ENCODE measurements at places on chromosomes 13 and 19.

- no peak for DNase-seq
These were observed 144.1 kb downstream of the DPF1 start for GRCh38 chr19:38079926-38080380.

DNA sequence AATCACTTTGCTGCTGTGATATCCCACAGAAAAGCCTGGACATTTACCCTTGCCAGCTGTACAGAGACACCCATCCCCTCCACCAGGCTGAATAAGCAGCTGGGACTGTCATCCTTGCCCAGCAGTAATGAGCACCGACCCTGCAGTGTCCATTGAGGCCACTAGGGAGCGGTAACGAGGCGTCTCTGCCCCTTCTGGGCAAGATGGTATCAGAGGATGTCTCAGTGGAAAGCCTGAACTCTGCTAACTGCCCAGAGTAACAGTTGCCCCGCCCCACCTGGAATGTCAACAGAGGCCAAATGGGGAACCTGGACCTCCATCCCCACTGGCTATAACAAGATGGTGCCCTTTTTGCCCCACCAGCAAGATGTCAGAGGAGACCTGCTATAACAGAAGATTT, 22.8 kb upstream of the CEACAM20 start:
- DNase-seq: no peak

- no peak for DNase-seq
These were observed 305.1 kb downstream of the KCNRG start for GRCh38 chr13:50320271-50320862.

DNA sequence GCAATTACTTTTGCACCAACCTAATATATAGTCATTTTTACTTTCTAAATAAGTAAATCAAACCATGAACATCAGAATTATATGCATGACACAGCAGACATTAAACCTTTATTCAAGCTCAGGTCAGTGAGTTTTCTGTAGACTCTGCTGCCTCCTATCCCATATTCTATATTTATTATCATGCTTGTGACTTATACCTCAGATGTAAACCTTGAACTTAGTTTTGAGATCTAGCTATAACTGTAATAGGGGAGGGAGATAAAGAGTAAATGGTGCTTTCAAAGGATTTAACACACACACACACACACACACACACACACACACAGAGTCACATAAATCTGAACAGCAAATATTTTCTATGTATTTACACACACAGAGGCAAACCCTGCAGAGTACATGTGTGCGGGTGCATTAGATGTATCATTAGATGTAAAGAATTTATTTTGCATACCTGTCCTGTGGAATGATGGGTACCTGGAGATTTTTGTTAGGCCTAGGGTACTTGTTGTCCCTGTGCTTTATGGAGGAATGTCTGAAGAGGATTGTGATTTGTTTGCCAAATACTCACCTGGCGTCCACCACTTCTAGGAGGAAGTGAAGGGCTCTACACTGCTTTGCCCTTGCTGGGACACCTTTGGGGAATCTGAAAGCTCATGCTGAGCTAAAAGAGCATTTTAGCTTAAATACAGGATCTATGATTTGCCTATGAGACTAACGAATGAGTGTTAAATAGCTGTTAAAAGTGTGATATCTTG, 521.9 kb downstream of the KLF5 start:
- no peak for DNase-seq

DNA sequence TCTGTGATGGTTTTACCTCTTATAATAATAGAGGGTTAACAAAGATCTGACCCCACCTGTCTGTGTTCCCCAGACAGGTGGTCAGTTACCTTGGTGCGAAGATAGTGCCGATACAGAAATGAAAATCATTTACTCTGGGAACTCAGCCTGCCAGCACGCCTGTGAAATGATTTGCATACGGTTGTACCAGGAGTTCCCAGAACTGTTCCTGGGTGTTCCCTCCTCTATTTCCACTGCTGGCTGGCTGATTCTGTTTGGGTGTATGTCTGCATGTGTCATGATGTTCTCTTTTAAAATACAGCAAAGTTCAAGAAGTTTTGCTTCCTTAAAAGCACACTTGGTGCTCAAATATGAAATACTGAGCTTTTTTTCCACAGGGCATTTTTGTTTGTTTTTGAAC, 527.1 kb downstream of the FGF9 start:
- DNase-seq: no peak

DNA sequence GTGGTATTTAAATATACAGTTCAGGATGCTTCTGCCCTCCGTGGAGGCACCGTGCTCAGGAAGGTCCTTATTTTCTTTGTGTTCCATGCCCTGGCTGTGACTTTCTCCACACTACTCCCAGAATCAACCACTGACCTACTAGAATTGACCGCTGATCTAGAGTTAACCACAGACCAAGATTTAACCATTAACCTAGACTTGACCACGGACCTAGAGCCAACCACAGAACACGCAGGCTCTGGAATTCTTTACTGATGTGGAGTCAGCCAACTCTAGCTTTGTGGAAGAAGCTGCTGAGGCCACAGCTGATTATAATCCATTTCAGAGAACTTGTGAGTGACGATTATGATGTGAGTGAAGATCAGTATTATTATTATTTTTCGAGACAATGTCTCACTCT, 18.0 kb downstream of the GTF2F2 start:
- DNase-seq: no peak

- DNase-seq: no peak
These were observed 5.1 kb downstream of the ZNF784 start for GRCh38 chr19:55619286-55619685.

- DNase-seq: no peak
These were observed 12.9 kb downstream of the TPM4 start for GRCh38 chr19:16089010-16089846.

DNA sequence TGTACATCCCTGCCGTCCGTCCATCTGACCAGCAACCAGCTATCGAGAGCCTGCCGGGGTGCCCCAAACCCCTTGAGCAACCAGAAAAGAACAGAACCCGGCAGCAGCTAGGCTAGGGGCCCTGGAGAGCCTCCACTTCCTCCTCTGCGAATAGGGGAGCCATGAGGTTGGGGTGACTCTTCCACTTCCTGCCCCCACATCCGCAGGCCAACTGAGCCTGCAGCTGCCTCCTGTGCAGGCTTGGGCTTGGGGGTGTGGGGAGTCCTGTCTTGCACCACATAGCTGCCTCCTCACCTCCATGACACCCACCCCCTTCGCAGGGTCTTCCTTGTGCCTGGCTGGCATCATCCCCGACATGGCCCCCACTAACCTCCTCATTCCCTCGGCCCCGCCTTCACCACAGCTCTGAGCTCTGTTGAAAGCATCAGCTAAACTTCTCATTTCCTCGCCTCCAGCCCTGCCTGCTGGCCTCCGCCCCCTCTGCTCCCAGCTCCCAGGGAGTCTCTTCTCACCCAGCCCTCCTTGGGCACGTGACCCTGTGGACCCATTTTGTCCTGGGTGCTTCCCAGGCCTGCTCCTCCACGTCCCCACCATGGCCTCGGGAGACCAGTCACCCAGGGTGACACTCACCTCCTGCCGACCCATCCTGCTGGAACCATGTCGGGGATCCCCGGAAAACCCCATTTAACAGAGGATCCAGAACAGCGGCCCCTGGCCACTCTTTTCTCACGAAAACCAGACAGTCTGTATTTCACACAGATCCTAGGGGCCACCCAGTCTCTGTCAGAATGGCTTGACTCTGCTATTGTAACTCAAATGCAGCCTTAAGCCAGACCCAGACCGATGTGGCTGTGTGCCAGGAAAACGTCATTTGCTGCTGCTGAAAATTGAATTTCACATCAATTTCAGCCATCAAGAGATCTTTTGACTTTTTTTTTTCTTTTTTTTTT, 50.4 kb downstream of the MYO9B start:
- no peak for DNase-seq

DNA sequence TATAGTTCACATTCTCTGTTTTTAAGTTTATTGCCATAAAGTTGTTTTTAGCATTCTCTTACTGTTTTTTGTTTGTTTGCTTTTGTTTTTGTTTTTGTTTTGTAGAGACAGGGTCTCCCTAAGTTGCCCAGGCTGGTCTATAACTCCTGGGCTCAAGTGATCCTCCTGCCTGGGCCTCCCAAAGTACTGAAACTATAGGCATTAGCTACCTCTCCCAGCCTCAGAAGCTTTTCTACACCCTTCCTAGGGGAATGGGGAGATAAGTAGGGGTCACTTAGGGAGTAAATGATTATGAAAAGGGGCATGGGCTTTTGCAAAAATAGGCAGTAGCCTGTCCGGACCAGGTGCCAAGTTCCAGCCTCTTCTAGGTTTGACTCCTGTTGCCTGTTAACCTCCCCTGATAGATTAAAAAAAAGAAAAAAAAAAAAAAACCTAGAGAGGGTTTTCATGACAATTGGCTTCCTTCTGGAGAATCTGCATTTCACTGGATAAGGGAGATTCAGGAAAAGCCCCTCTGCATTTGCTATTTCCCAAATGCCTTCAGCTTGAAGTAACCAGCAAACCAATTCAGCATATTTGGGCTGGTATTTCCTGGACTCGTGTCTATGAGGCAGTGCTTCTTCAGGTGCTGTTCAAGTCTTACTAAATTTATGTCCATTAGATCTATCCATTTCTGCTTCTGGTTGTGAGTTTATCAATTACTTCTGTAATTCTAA, 216.8 kb downstream of the TM9SF2 start:
- DNase-seq: no peak

GRCh38 chr13:22936228-22936627, 244.6 kb upstream of the SGCG start:
- no peak for DNase-seq

GRCh38 chr19:17069193-17069592, 6.1 kb downstream of the HAUS8 start:
- DNase-seq: no peak

GRCh38 chr13:47665043-47665442, 336.0 kb downstream of the SUCLA2 start:
- no peak for DNase-seq

DNA sequence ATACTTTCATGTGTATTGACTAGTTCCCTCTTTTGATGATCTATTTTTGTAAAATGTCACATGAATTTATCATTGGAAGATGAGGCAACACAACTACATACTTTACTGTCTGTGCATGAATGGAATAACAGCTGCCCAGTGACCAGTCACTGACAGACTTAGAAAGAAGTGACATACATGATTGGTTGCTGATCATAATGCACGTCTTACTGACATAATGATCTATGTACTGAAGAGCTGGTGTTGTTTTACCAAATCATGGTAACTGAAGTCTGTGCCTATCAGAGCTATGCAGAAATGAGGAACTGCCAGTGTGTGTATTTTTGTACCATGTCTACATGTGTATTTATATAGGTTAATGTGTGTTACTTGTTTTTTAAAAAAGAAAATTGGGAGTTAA, 26.5 kb downstream of the GPR18 start:
- no peak for DNase-seq

GRCh38 chr13:91601273-91601672, 202.9 kb downstream of the GPC5 start:
- DNase-seq: no peak

- no peak for DNase-seq
These were observed 12.5 kb upstream of the ACTN4 start for GRCh38 chr19:38634757-38635482.

GRCh38 chr19:45476304-45476703, 8.5 kb downstream of the FOSB start:
- DNase-seq: no peak

DNA sequence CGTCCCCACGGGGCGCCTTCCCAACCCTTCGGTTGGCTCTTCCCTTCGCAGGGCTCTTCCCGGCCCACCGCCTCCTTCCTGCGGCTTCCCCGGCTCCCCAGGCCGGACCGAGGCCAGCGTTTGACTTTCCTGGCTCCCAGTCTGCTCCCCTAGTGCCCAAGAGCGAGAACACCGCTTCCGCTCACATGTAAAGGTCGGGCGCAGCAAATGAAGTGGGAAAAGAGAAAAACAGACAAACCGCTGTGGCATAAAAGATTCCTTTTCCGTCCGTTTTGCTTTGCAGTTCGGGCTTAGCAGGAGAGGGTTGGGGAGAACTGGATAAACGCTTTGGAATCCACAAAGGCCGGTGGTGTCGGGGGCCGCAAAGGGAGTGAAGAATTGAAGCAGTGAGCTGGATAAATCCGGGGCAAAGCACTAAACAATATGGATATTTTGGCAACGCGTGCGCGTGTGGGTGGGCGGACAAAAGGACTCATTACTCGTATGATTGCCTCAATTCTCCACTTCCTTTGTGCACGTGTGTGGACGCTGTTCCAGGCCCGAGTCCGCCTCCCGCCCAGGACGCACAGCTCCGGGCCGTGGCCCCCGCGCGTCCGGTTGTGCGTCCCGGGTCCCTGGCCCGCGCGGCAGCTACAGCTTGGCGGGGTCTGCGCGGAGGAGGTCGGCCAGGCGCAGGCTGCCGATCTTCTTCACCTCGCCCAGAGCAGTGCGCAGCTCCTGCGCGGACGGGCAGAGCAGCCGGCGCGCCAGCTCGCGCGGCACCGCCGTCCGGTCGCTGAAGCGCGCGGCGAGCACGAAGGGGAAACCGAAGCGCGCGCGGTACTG, 8.6 kb upstream of the CDX2 start:
- no peak for DNase-seq

DNA sequence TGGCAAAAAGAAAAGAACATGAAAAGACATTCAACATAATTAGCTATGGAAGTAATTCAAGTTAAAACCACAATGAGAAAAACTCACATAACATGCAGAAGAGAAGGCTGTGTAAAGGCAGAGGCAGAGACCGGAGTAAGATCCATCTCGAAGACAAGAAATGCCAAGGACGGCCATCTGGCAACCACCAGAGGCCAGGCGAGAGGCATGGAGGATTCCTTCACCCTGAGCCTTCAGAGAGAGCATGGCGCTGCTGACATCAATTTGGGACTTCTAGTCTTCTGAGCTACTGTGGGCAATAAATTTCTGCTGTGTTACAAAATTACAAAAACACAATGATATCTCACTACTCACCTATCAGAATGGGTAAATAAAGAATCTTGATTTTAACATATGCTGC, 381.0 kb downstream of the TSHZ3 start:
- no peak for DNase-seq

- no peak for DNase-seq
These were observed 278.0 kb downstream of the FGF9 start for GRCh38 chr13:21948769-21949474.

DNA sequence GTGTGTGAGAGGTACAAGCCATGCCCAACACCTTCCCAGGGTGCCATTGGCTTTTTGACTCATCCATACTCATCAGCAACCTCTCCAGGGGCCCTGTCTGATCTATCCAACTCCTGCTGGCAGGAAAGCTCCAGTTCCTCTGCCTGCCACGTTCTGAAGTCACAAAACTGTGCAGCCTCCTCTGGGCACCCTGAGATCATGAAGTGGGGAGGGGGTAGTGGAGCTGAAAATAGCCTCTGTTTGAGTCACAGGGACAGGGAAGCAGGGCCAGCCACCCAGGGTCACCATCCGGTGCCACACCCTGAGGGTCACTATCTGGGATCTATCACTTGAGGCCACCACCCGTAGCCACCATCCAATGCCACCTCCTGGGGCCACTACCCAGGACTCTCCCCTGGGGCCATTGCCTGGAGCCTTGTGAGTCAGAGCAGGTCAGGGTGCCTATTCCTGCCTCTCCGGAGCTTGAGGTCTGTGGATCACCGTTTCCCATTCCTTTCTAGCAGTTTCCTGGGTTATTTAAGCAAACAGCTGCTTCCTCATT, 172.1 kb downstream of the NUFIP1 start:
- DNase-seq: no peak

DNA sequence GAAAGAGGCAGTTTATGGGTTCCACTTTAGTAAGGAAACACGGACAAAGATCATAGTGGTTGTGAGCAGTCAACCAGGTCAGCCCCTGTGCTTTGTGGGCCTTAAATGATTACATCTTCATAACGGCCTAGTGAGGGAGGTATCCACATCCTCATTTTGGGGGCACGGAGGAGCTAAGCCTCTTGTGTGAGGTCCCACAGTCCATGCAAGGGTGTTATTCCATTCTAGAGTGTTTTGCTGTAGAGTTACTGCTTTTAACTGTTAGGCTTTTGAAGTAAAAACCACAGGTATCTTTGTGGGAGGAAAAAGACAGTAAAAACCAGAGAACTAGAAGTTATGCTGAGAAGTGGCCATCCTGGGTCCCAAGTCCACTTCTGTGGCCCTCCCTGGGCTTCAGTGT, 4.0 kb downstream of the NOP53 start:
- no peak for DNase-seq

Data from smooth muscle cell of the brain vasculature (primary cell).